ENCODE measurements at places on chromosomes 3 and 15. TPM values are rescaled to one million over a fixed set of nuclear protein-coding genes. Genes with fewer than 3 reads are reported as not detected.

The KIF15 gene
- total RNA-seq: 1.3 TPM

The KAT2B gene
- 8.7 TPM for total RNA-seq

The RGMA gene
- total RNA-seq: 1.1 TPM

The DLEC1 gene
- total RNA-seq: 0.09 TPM

The LEKR1 gene
- total RNA-seq: 0.26 TPM
